ENCODE measurements at places on chromosomes 12 and 14. TPM values are rescaled to one million over a fixed set of nuclear protein-coding genes. Genes with fewer than 3 reads are reported as not detected.
A peak's percentile ranks its signal among the peaks of the same experiment; 100 is the strongest.

DNA sequence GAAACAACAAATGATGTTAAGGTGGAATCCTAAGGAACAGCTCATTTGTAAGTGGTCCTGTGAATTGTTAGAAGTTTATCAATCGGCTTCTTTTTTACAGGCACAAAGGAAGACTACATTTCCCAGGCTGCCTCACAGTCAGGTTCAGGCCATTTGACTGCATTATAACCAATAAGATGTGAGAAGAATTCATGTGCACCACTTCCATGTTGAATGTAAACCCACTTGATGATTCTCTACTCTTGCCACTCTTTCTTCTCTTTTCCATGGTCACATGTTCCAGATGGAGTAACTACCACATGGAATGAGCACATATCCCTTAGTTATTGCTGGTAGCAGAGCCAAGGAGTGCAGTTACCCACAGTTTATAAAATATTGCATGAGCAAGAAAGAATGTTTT, 67.1 kb upstream of the GZMB start:
- DNase-seq: no peak

- no peak for DNase-seq
Observed at GRCh38 chr14:52026901-52027300, 37.6 kb downstream of the RTRAF start.

The RHEBL1 gene
- total RNA-seq: 0.16 TPM

The FOXN4 gene
- not detected for total RNA-seq

GRCh38 chr14:78088916-78089315, 81.3 kb upstream of the NRXN3 start:
- DNase-seq: peak; percentile 30

The MYF6 gene
- 0.07 TPM for total RNA-seq

The DTX3 gene
- total RNA-seq: 0.52 TPM

The CRIP2 gene
- total RNA-seq: 270 TPM

Data from MG63 (cell line).